ENCODE measurements at places on chromosomes 12 and 14.

DNA sequence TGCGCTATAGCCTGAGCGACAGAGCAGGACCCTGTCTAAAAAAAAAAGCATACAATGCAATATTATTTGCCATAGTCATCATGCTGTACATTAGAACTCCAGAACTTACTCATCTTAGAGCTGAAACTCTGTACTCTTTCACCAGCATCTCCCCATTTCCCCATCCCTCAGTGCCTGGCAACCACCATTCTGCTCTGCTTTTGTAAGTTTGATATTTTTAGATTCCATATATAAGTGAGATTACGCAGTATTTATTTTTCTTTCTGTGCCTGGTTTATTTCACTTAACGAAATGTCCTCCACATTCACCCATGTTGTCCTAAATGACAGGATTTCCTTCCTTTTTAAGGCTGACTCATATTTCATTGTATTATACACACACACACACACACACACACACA lies 121.8 kb downstream of the BBS10 start:
- no peak for DNase-seq

DNA sequence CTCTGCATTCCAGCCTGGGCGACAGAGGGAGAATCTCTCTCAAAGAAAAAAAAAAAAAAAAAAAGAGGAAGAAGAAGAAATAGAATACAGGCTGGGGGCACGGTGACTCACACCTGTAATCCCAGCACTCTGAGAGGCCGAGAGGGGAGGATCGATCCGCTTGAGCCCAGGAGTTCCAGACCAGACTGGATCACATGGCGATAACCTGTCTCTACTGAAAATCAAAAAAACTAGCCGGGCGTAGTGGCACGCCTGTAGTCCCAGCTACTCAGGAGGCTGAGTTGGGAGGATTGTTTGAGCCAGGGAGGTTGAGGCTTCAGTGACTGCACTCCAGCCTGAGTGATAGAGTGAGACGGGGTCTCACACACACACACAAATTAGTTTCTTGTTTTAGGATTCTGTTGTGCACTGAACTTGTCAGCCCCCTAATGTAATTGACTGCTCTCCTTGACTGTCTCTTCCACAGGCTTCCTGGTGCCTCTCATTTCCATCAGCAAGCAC lies 963 bp upstream of the TINF2 start:
- DNase-seq = no peak

DNA sequence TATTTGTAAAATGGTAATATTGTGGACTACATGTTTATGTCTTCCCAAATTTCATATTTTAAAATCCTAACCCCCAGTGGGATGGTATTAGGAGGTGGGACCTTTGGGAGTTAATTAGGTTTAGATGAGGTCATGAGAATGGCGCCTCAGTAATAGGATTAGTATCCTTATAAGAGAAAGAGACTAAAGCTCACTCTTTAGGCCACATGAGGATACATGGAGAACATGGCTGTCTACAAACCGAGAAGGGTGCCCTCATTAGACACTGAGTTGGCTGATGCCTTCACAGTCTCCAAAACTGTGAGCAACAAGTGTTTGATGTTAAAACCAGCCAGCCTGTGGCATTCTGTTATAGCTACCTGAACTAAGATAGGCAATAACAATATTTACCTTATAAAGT lies 58.3 kb upstream of the OTOGL start:
- DNase-seq = no peak

DNA sequence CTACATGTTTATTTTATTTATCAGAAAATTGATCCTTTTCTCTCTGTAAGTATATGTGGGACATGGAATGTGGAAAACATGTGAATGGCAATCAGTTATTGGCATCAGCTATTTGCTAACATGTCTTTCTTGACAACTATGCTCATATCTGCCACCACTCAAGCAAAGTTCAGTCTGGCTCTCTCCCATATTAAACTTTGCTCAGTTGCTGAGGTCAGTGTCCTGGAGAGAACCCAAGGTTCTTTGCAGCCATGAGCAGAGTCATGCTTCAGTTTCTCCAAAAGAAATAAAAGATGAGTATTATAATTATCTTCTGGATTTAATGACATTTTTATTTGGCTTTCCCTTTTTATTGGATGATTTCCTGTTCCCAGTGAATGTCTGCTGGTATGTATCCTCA lies 42.6 kb downstream of the A2M start:
- no peak for DNase-seq
